Parietal lobe (tissue), 2 donors: ENCODE measurements at places on chromosomes 11 and 22. TPM values are rescaled to one million over a fixed set of nuclear protein-coding genes. Genes with fewer than 3 reads are reported as not detected.

The MB gene
- not detected for total RNA-seq

The DDTL gene
- total RNA-seq = 2.5 TPM

The PLAAT3 gene
- total RNA-seq = 3.1 TPM

The TTC28 gene
- total RNA-seq = 243 TPM

The P2RX3 gene
- not detected for total RNA-seq

The CASP12 gene
- not detected for total RNA-seq

The CCDC87 gene
- total RNA-seq = 0.63 TPM

The OR52I1 gene
- not detected for total RNA-seq

The MS4A10 gene
- not detected for total RNA-seq

The F2 gene
- 0.63 TPM for total RNA-seq

The CCND1 gene
- 5.0 TPM for total RNA-seq

The MAJIN gene
- total RNA-seq = not detected

The UBE4A gene
- 59.5 TPM for total RNA-seq

The CTSC gene
- 12.2 TPM for total RNA-seq

The SLC43A3 gene
- 19.1 TPM for total RNA-seq

The OR51B5 gene
- total RNA-seq = 3.1 TPM

The ABTB2 gene
- 7.2 TPM for total RNA-seq
